ENCODE measurements at places on chromosomes 7 and 10.

DNA sequence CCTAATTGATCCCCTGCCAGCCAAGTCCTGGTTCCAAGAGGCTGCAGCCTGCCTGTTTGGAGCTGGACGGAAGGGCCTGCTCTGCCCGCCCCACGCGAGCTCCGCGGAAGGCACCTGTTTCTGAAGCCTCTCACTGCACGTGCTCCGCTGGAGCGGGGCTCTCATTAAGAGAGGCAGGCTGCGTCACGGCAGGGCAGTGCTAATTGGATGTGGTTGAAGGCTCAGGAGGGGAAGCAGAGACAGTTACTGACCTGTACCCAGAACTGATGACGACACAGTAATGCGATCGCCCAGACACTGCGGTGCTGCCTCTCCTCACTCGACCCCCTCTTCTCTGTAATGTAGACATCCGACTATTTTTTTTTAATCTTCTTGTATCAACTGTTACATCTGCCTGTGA is 411.1 kb upstream of the MGMT start:
- no peak overlapping the region for H3K27ac ChIP-seq
- no peaks in the 10 kb centered on the region for H3K4me1 ChIP-seq
- no peak overlapping the region for H3K4me3 ChIP-seq
- no peak for DNase-seq

DNA sequence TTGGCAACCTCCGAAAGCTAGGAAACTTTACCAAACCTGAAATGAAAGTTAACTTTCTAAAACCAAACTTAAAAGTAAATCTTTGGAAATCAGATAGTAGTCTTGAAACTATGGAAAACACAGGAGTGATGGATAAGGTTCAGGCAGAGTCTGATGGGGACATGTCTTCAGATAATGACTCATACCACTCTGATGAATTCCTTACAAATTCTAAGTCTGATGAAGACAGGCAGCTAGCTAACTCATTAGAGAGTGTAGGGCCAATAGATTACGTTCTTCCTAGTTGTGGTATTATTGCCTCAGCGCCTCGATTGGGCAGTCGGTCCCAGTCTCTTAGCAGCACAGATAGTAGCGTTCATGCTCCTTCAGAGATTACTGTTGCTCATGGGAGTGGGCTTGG is 45.9 kb downstream of the MCMBP start:
- H3K4me3 ChIP-seq: no peak overlapping the region
- no peak for DNase-seq
- H3K36me3 ChIP-seq: peaks cover 56% of the 10 kb centered on the region
- no peak overlapping the region for H3K27ac ChIP-seq

GRCh38 chr7:78139335-78139734 is 340.8 kb downstream of the PHTF2 start:
- no peak for DNase-seq
- no peak overlapping the region for H3K27ac ChIP-seq
- no peak overlapping the region for H3K4me3 ChIP-seq
- H3K27me3 ChIP-seq: peaks cover 72% of the 10 kb centered on the region
- no peaks in the 10 kb centered on the region for H3K36me3 ChIP-seq

DNA sequence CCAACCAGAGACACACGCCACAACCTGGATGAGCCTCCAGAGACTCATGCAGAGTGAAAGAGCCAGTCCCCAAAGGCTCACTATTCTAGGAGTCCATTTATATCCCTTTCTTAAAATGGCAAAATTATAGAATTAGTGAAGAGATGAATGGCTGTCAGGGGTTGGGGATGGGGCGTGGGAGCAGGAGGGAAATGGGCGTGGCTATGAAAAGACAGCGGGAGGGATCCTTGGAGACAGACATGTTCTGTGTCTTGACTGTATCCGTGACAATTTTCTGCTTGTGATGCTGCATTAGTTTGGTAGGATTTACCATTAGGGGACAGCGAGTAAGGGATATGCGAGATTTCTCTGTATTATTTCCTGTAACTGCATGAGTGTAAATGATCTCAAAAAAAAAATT is 33.0 kb downstream of the FAM53B start:
- H3K27me3 ChIP-seq: no peaks in the 10 kb centered on the region
- DNase-seq: no peak
- H3K4me3 ChIP-seq: no peak overlapping the region
- H3K27ac ChIP-seq: peak overlapping the region; percentile 81

GRCh38 chr7:27802999-27803398 is 63.0 kb downstream of the TAX1BP1 start:
- peaks cover 9% of the 10 kb centered on the region for H3K4me1 ChIP-seq
- DNase-seq: peak; percentile 2
- H3K27me3 ChIP-seq: no peaks in the 10 kb centered on the region
- H3K27ac ChIP-seq: no peak overlapping the region
- no peak overlapping the region for H3K4me3 ChIP-seq
- peaks cover 31% of the 10 kb centered on the region for H3K36me3 ChIP-seq

DNA sequence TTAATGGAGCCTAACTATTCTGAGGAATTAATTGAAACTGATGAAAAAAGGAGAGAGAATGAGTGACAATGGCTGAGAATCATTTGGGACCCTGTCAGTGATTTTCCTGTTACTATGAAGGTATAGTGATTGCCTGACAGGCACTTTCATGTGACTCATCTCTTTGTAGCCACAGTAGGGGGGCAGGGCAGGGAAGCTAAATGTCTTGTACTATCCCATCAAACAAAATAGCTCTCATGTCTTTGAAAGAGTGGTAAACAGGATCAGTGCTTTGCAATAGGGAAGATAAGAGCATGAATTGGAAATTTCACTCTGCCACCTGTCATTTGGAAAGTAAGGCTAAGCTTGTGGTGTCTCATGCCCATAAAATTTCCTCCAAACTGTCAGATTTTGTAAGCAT is 94.5 kb upstream of the GSDME start:
- H3K27ac ChIP-seq: peak overlapping the region; percentile 25
- no peaks in the 10 kb centered on the region for H3K27me3 ChIP-seq
- no peak overlapping the region for H3K4me3 ChIP-seq
- peaks cover 8% of the 10 kb centered on the region for H3K4me1 ChIP-seq
- peak; percentile 58 for DNase-seq
- H3K36me3 ChIP-seq: peaks cover 45% of the 10 kb centered on the region

DNA sequence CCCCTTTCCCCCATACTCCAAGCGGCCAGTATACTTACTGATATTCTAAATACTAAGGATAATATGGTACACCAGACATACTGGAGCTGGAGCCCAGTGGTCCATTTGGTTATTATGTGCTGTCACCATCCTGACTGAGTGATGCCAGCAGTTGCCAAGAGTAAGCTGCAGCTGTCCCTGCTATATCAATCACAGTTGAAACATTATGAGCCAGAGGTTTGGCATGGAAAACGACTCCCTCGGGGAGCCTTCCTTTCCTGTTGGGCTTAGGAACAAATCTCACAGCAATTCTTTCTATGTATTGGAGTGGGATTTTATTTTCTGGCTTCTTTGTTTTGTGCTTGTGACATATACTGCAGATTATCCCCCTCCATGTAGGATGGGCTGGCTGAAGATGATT is 32.6 kb downstream of the STRIP2 start:
- no peaks in the 10 kb centered on the region for H3K27me3 ChIP-seq
- no peaks in the 10 kb centered on the region for H3K4me1 ChIP-seq
- no peak overlapping the region for H3K27ac ChIP-seq
- peaks cover 23% of the 10 kb centered on the region for H3K36me3 ChIP-seq

GRCh38 chr7:100023526-100023925 is 8.1 kb downstream of the ZKSCAN1 start:
- H3K4me1 ChIP-seq: peaks cover 26% of the 10 kb centered on the region
- peak overlapping the region; percentile 66 for H3K27ac ChIP-seq
- peak overlapping the region; percentile 49 for H3K4me3 ChIP-seq
- peaks cover 77% of the 10 kb centered on the region for H3K36me3 ChIP-seq

- H3K27me3 ChIP-seq: peaks cover 39% of the 10 kb centered on the region
- H3K36me3 ChIP-seq: no peaks in the 10 kb centered on the region
- no peak overlapping the region for H3K4me3 ChIP-seq
- no peaks in the 10 kb centered on the region for H3K4me1 ChIP-seq
- no peak for DNase-seq
- no peak overlapping the region for H3K27ac ChIP-seq
Observed at GRCh38 chr10:51363415-51363814, 289.1 kb downstream of the PRKG1 start.

GRCh38 chr7:27262121-27262520 is 19.5 kb downstream of the EVX1 start:
- H3K27ac ChIP-seq: no peak overlapping the region
- DNase-seq: peak; percentile 39
- no peaks in the 10 kb centered on the region for H3K36me3 ChIP-seq
- H3K4me1 ChIP-seq: peaks cover 7% of the 10 kb centered on the region
- H3K27me3 ChIP-seq: no peaks in the 10 kb centered on the region
- no peak overlapping the region for H3K4me3 ChIP-seq

DNA sequence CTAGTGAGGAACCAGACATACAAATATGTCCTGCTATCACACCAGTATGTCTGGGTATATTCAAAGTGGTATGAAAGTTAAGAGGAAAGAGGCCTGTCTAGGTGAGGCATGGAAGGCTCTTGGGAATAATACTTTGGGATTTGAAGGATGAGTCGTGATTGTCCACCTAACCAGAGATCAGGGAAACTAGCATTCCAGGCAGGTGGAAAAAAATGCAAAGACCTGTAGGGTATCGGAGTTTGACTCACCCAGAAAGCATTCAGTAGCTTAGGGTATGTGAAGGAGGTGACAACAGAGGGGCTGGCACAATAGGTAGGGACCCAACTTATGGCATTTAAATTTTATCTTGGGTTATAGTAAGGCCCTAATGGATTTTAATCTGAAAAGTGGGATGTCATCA is 950 bp upstream of the GCC1 start:
- no peak for DNase-seq
- H3K4me3 ChIP-seq: peak overlapping the region; percentile 79
- no peaks in the 10 kb centered on the region for H3K27me3 ChIP-seq
- no peak overlapping the region for H3K27ac ChIP-seq

DNA sequence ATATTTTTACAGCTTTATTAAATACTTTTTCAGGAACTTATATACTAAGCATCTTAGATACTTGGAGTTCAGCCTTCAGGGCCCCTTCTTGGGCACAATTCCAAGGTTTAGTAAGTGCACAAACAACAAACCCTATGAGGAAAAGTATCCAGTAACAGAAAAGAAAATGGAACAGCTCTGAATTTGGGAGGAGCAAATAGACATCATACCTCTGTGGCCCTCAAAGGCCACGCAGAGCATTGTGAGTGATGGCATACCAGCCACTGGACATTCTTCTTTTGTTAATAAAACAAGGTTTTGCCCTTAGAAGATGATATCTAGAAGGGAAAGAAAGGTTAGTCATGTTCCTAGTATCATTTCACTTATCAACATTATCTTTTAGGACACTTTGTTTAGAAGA is 46.0 kb downstream of the ST7 start:
- no peak overlapping the region for H3K27ac ChIP-seq
- H3K36me3 ChIP-seq: no peaks in the 10 kb centered on the region
- H3K4me1 ChIP-seq: no peaks in the 10 kb centered on the region
- no peaks in the 10 kb centered on the region for H3K27me3 ChIP-seq

- H3K27me3 ChIP-seq: no peaks in the 10 kb centered on the region
- H3K27ac ChIP-seq: peak overlapping the region; percentile 37
- peak; percentile 33 for DNase-seq
- H3K4me1 ChIP-seq: peaks cover 83% of the 10 kb centered on the region
- peaks cover 20% of the 10 kb centered on the region for H3K36me3 ChIP-seq
Observed at GRCh38 chr10:80500572-80501380, 36.9 kb upstream of the SH2D4B start.

DNA sequence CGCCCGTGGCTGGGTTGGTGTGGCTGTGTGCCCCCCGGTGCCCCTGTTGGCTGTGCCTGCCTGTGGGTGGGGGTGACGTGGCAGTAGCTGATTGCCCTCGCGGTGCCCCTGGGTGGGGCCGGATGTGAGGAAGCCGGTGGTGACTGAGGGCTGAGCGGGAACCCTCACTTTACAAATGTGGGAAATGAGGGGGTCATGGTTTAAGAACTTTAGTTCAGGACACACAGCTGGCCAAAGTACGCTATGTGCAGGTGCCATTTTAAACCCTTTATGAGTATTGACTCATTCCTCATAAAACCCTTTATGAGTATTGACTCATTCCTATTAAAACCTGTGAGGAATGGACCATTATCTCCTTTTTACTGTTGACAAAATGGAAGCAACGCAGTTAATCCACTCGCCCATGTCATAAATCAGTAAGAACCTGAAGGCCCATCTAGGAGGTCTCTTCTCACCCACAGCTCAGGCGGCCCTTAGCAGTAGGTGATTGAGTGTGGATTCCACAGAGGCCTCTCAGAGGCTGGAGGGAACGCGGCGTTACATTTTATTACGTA is 290.1 kb upstream of the COBL start:
- H3K27ac ChIP-seq: no peak overlapping the region
- no peaks in the 10 kb centered on the region for H3K4me1 ChIP-seq
- H3K27me3 ChIP-seq: peaks cover 51% of the 10 kb centered on the region
- no peaks in the 10 kb centered on the region for H3K36me3 ChIP-seq
- no peak overlapping the region for H3K4me3 ChIP-seq

- no peak for DNase-seq
- H3K27me3 ChIP-seq: no peaks in the 10 kb centered on the region
- H3K27ac ChIP-seq: no peak overlapping the region
- peaks cover 21% of the 10 kb centered on the region for H3K36me3 ChIP-seq
- no peak overlapping the region for H3K4me3 ChIP-seq
Observed at GRCh38 chr7:43956027-43956426, 29.8 kb downstream of the UBE2D4 start.

GRCh38 chr7:15891151-15891881 is 204.8 kb upstream of the MEOX2 start:
- peak; percentile 11 for DNase-seq
- peaks cover 5% of the 10 kb centered on the region for H3K36me3 ChIP-seq
- no peak overlapping the region for H3K4me3 ChIP-seq
- no peaks in the 10 kb centered on the region for H3K4me1 ChIP-seq
- peaks cover 26% of the 10 kb centered on the region for H3K27me3 ChIP-seq

DNA sequence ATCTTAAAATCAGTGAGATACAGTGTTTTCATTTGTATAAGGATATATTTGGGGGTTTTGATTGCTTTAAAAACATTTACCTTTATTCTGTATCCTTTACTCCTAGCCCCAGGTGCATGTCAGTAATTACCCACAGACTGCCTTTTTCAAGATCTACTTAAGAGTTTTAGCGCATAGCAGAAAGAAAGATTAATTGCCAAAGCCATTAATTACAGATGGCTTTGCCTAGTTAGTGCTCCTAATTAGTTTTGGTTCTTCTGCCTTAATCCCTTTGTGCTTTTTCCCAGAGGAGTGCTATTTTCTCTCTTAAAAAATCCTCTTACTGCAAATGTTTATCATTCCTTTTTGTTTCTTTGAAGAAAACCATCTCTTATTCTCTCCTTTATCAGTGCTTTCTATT is 122.8 kb downstream of the MAPK8 start:
- DNase-seq: no peak
- H3K27ac ChIP-seq: no peak overlapping the region
- no peaks in the 10 kb centered on the region for H3K4me1 ChIP-seq
- peaks cover 16% of the 10 kb centered on the region for H3K36me3 ChIP-seq
- H3K4me3 ChIP-seq: no peak overlapping the region
- H3K27me3 ChIP-seq: no peaks in the 10 kb centered on the region

GRCh38 chr10:50624866-50625501 is 1.2 kb upstream of the SGMS1 start:
- H3K4me1 ChIP-seq: peaks cover 11% of the 10 kb centered on the region
- peaks cover 7% of the 10 kb centered on the region for H3K36me3 ChIP-seq
- no peaks in the 10 kb centered on the region for H3K27me3 ChIP-seq
- peak overlapping the region; percentile 96 for H3K27ac ChIP-seq
- H3K4me3 ChIP-seq: peak overlapping the region; percentile 82
- peak; percentile 65 for DNase-seq

GRCh38 chr7:14606101-14606500 is 296.4 kb downstream of the DGKB start:
- no peaks in the 10 kb centered on the region for H3K4me1 ChIP-seq
- no peaks in the 10 kb centered on the region for H3K36me3 ChIP-seq
- H3K4me3 ChIP-seq: no peak overlapping the region
- H3K27ac ChIP-seq: no peak overlapping the region
- no peak for DNase-seq
- H3K27me3 ChIP-seq: peaks cover 60% of the 10 kb centered on the region

- H3K27me3 ChIP-seq: peaks cover 77% of the 10 kb centered on the region
- no peaks in the 10 kb centered on the region for H3K36me3 ChIP-seq
- H3K4me1 ChIP-seq: peaks cover 9% of the 10 kb centered on the region
- no peak overlapping the region for H3K27ac ChIP-seq
Observed at GRCh38 chr7:50349963-50350944, 45.7 kb downstream of the IKZF1 start.

Measured in MCF 10A (cell line).